Myocyte (in vitro differentiated cells): ENCODE measurements at places on chromosomes 12 and 14. TPM values are rescaled to one million over a fixed set of nuclear protein-coding genes. Genes with fewer than 3 reads are reported as not detected.

The NGB gene
- not detected in 2 replicates for total RNA-seq

DNA sequence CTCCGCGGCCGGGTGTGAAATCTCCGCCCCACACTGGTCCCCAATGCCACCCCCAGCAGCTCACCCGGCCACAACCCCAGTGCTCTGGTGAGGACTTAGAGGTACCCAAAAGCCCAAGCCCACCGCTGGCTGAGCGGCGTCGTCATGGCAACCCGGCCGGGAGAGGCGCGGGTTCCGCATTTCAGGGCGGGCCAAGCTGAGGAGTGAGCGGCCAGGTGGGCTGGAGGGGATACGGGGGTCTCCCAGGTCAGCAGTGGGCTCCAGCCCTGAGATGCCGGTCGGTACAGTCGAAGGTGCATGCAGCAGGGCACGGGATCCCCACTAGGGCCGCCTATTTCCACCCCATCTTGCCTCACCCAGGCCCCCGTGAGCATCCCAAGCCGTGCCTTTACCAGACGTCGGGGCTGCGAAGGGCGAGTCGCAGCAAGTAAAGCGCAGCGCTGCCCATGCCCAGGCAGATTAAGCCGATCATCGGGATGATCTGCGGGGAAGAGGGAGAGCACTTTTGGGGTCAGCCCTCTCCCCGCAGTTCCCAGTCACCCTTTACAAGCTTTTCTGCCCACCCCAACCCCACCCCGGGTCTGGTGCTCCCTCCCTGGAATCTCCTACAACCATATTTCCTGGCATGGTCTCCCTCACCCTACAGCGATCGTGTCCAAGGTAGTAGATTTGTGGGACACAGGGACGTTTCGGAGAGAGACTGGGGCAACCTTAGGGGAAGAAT is 6.9 kb downstream of the SHMT2 start:
- no peak for DNase-seq

- no peak for DNase-seq
These were observed 57.0 kb upstream of the FKBP4 start for GRCh38 chr12:2737656-2738241.

- peak; percentile 93 for DNase-seq
These were observed 16.4 kb upstream of the PUS1 start for GRCh38 chr12:131912518-131913274.

- peak; percentile 37 for DNase-seq
These were observed 581 bp downstream of the PITPNM2 start for GRCh38 chr12:123150275-123150743.

DNA sequence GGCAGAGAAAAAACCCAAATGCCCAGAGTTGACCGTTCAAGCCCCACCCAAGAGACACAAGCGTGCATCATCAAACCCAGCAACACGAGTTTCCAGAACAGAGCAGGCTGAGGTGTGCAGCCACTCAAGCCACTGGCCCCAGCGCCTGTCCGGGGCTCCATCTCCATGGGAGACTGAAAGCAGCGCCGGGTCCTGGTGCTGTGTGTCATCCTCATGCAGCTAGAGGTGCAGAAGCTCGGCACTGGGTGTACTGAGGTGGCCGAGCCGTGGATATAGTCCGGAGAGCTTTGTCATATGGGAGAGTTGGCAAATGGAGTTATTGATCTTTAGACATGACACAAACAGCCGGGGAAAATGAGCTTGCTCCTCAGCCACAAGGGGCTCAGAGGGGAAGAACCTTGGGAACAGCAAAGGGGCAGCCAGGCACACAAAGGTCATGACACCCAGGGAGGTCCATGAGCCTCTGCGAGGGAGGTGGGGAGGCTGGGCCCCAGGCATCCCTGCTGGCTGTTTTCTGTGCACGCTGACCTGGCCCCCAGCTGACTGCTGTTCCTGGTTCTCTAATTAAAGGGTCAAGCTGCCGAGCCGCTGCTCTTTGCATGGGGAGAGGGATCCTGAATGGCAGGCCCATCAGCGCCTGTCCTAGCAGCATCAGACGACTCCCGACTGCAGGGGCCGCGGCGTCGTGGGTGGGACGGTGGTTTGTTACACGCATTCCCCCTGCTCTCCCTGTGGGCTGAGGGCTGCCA is 145.4 kb upstream of the SFSWAP start:
- no peak for DNase-seq
